Cerebellum (tissue), 4 donors: ENCODE measurements at places on chromosomes 12 and 14. TPM values are rescaled to one million over a fixed set of nuclear protein-coding genes. Genes with fewer than 3 reads are reported as not detected.
A peak's percentile ranks its signal among the peaks of the same experiment; 100 is the strongest.

DNA sequence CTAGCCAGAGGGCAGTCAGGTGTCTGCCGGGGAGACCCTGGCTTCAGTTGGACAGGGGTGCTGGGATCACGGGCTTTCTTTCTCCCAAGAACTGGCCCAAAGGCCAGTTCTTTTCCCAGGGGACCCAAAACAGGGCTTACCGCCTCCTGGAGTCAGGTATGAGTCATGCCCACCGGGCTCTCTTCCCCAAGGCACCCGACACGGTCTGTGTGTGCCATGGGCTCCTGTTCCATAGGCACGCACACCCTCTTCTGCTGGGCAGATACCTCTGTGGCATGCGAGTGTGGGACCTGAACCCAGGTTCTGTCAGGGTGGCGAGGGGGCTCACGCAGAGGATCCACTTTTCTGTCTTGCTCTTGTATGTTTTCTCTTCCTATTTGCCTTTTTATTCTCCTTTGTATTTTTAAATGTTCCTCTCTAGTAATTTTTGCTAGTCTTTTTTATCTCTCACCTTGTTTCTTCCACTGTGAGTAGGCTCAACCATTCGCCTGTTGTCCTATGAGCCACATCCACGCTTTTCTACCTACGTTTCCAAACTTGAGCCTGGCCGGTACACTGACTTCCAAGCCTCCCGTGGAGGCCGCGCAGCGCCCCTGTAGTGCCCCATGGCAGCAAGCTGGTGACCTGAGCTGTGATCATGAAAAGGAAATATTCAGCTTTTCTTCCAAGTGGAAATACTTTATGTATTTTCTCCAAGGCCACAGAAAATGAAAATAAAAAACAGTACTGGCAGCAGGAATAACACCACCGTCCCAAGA lies 362.2 kb downstream of the CACNA1C start:
- no peak for DNase-seq

- no peak for DNase-seq
Measured at GRCh38 chr14:36585100-36585499, 2.7 kb upstream of the NKX2-8 start.

- DNase-seq, result peak; percentile 61
Measured at GRCh38 chr12:26853303-26854030, 20.5 kb upstream of the ITPR2 start.

Gene RPL10L
- total RNA-seq, result not detected

Gene IFNG
- not detected for total RNA-seq

Gene GYS2
- total RNA-seq, result not detected

Gene HOXC12
- not detected for total RNA-seq
